ENCODE measurements at places on chromosomes 11 and 22.

DNA sequence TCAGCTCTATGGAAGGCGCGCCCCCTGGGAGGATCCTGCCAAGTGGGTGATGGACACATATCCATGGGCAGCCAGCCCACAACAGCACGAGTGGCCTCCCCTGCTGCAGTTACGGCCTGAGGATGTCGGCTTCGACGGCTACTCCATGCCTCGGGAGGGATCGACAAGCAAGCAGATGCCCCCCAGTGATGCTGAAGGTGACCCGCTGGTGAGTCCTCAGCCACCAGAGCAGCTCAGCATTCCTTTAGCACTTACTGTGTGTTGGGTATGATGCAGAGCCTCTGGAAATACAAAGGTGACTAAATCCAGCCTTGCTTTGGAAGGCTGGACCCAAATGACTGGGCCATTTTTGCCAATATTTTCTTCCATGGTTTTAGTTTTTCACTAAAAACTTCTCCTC lies 45.7 kb downstream of the DBX1 start:
- H3K4me1 ChIP-seq: peaks cover 6% of the 10 kb centered on the region
- H3K27me3 ChIP-seq: no peaks in the 10 kb centered on the region
- peaks cover 5% of the 10 kb centered on the region for H3K36me3 ChIP-seq
- H3K27ac ChIP-seq: peak overlapping the region; percentile 55
- no peak for DNase-seq

GRCh38 chr11:33059331-33060007 lies 20.1 kb downstream of the TCP11L1 start:
- DNase-seq: no peak
- no peaks in the 10 kb centered on the region for H3K4me1 ChIP-seq
- H3K36me3 ChIP-seq: peaks cover 8% of the 10 kb centered on the region
- H3K27me3 ChIP-seq: no peaks in the 10 kb centered on the region
- no peak overlapping the region for H3K27ac ChIP-seq
- H3K4me3 ChIP-seq: no peak overlapping the region

DNA sequence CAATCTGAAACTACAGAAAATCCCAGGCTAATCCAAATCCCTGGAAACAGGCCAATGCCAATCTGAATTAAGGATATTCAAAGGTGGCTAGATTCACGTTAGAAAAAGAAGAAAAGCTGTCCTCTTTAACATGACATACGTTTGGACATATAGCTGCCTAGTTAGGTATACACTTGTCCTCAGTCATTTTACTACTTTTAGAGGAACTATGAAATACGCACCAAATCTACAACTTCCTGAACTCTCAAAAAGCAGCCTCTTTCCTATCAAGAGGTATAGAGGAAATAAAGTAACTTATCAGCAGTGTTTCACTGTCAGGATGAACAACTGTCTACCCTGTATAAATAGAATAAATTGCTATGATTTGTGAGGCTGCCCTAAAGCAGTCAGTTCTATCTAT lies 24.0 kb downstream of the KMT5B start:
- H3K27ac ChIP-seq: no peak overlapping the region
- H3K4me3 ChIP-seq: no peak overlapping the region
- no peak for DNase-seq
- peaks cover 1% of the 10 kb centered on the region for H3K4me1 ChIP-seq

DNA sequence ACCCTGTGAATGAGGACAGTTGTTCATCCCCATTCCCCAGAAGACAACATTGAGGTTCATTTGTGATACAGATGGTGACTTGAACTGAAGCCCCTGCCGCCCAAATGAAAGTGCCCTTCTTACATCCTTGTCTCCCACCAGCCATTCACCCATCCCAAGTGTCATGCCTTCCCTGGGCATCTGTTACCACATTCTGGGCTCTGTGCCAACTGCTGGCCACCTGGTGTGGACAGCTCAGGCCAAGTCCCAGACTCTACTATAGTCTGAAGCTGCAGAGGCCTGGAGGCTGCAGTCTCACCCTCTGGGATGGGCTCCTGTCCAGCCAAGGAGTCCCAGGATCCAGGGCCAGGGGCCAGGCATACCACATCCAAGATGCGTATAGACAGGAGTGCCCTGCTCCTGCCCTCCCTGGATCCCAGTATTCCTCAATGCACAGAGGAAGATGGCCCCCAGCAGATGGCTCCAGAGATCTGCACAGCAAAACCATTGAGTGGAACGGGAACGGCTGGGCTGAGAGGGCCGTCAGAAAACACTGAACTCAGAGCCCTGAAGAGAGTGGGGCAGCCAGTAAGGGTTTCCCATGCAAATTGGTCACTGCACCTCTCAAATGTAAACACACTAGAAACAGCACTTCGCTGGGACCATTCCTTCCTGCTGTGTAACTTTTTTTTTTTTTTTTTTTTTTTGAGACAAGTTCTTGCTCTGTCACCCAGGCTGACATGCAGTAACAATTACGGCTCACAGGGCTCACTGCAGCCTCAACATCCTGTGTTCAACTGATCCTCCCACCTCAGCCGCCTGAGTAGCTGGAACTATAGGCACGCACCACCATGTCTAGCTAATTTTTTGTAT lies 22.8 kb downstream of the ARRB1 start:
- peak; percentile 74 for DNase-seq
- no peak overlapping the region for H3K27ac ChIP-seq

DNA sequence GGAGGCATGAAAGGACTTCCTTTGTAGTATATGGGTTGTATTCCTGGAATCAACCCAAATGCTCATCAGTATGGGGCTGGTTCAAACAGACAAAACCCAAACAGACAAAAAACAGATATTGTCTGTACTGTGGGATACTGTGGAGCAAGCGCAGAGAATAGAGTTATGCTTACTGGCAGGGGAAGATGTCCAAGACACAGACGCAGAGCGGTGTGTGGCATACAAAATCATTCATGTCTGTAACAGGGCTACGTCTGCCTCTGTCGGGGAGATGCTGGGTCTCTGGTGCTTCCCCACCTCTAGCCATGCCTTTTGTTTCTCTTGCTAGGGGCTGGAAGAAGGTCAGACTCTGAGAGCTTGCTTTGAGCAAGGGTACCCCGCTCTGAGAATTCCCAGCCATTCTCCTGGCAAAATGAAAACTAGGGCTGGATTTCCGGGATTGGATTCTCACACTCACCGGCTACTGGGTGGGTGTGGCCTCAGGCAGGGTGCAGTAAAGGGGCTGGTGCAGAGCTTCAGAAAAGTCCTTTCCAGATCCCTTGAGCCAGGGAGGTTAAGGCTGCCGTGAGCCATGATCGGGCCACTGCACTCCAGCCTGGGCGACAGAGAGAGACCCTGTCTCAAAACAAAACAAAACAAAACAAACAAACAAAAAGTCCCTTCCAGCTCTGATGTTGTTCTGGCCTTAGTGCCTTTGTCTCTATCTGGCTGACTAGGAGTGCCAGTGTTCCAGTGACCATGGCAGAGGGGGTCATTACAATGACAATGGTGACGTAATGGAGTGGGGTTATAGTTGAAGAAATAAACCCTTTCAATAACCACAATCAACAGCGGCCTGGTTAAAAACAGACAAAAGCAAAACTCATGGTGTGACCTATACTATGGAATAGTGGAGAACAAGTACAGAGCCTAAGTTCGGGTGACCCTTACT lies 2.9 kb upstream of the ABCC8 start:
- H3K36me3 ChIP-seq: no peaks in the 10 kb centered on the region
- H3K27me3 ChIP-seq: no peaks in the 10 kb centered on the region
- H3K4me1 ChIP-seq: no peaks in the 10 kb centered on the region
- DNase-seq: no peak
- H3K27ac ChIP-seq: no peak overlapping the region

- no peak overlapping the region for H3K4me3 ChIP-seq
- DNase-seq: peak; percentile 56
- no peak overlapping the region for H3K27ac ChIP-seq
- no peaks in the 10 kb centered on the region for H3K27me3 ChIP-seq
Observed at GRCh38 chr11:56331861-56332491, 13.9 kb upstream of the OR8K1 start.

GRCh38 chr11:134749040-134749839 lies 337.2 kb upstream of the B3GAT1 start:
- H3K27me3 ChIP-seq: no peaks in the 10 kb centered on the region
- H3K4me1 ChIP-seq: no peaks in the 10 kb centered on the region
- DNase-seq: peak; percentile 16
- H3K27ac ChIP-seq: no peak overlapping the region
- H3K36me3 ChIP-seq: no peaks in the 10 kb centered on the region
- no peak overlapping the region for H3K4me3 ChIP-seq

DNA sequence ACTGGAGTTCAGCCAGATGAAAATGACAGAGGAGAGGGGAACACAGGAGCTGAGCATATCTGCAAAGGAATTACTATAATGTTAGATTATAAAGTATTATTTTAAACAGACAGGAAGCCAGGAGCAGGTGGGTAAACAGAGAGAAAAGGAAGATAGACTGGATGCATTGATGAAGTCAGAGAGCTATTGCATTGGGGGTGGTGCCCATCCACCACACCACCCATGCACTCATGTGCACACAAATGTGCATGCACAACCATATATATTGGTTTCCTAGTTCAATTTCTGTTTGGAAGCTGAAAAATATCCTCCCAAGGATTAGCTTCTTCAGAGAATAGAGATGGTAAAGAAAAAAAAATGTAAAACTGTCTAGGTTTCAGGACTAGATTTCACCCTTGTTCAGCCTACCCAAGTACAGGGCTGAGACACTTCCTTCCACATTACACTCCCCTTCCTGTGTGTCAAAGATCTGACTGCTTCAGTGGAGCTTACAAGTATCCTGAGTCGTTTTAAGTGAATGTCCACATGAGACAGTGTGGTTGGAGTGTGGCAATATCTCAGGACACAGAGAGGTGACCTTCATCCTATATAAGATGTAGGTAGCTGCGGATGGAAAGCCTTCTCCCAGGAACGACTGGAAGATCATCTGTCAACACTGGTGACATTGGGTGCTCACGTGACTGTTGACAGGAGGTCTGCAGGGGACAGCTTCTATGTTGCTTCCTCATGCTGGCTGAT lies 12.2 kb upstream of the SMPD1 start:
- DNase-seq: no peak
- H3K4me1 ChIP-seq: no peaks in the 10 kb centered on the region
- no peak overlapping the region for H3K27ac ChIP-seq
- no peaks in the 10 kb centered on the region for H3K27me3 ChIP-seq
- no peak overlapping the region for H3K4me3 ChIP-seq

- H3K4me3 ChIP-seq: no peak overlapping the region
- H3K36me3 ChIP-seq: no peaks in the 10 kb centered on the region
- H3K27me3 ChIP-seq: no peaks in the 10 kb centered on the region
- H3K27ac ChIP-seq: no peak overlapping the region
Observed at GRCh38 chr11:129252621-129253020, 60.5 kb upstream of the ARHGAP32 start.

DNA sequence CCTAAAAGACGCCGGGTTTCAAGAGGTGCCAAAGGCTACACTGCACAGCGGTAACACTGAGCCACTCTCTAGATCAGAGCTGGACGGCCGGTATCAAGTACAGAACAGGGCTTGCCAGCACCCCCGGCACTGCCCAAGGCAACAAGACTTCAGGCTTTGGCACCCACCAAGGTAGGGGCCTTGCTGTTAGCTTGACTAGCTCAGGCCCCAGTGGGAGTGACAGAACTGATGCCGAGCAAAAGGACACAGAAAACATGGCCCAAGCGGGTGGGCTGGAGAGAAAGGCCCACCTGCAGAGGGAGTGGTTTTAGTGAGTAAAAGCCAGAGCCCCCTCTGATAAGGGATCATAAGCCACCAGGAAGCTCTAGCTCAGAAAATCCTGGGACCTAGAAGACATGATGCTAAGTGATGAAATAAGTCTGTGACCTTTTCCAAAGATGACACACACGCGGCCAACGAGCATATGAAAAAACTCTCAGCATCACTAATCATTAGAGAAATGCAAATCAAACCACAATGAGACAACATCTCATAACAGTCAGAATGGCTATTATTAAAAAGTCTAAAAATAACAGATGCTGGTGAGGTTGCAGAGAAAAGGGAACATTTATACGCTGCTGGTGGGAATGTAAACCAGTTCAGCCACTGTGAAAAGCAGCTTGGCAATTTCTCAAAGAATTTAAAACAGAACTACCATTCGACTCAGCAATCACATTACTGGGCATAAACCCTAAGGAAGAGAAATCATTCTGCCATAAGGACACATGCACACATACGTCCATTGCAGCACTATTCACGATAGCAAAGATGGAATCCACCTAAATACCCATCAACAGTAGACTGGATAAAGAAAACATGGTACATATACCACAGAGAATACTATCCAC lies 12.9 kb downstream of the EHD1 start:
- no peaks in the 10 kb centered on the region for H3K36me3 ChIP-seq
- H3K4me3 ChIP-seq: peak overlapping the region; percentile 5
- H3K4me1 ChIP-seq: no peaks in the 10 kb centered on the region
- H3K27ac ChIP-seq: peak overlapping the region; percentile 96
- DNase-seq: no peak

DNA sequence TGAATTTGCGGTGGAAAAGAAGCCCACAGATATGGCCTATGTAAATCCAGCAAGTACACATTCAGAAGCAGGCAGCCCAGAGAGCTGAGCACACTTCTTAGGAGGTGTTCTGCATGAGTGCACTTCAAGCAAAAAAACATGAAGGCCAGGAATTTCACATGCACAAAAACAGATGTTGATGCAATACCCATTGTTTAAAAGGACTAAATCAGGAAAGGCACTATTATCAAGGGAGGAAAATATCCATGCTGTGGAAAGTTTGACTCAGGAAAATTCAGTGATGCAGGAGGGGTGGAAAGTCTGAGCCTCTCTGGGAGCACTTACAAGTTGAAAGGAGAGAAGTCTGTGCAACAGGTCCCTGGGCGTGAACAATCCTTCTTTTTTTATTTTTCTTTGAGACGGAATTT lies 15.8 kb upstream of the CARS1 start:
- H3K4me1 ChIP-seq: no peaks in the 10 kb centered on the region
- no peak overlapping the region for H3K4me3 ChIP-seq
- no peaks in the 10 kb centered on the region for H3K27me3 ChIP-seq
- H3K36me3 ChIP-seq: no peaks in the 10 kb centered on the region
- no peak for DNase-seq

- no peak overlapping the region for H3K27ac ChIP-seq
- no peak overlapping the region for H3K4me3 ChIP-seq
- peak; percentile 40 for DNase-seq
Observed at GRCh38 chr22:46138058-46138797, 12.1 kb upstream of the PPARA start.

GRCh38 chr11:79431535-79431934 lies 9.3 kb downstream of the TENM4 start:
- no peak overlapping the region for H3K4me3 ChIP-seq
- H3K4me1 ChIP-seq: peaks cover 11% of the 10 kb centered on the region
- no peak overlapping the region for H3K27ac ChIP-seq
- no peak for DNase-seq
- H3K36me3 ChIP-seq: no peaks in the 10 kb centered on the region
